Activated CD4-positive, alpha-beta T cell treated with anti-CD3 and anti-CD28 coated beads, Interleukin-2, amount 50 U/mL, for 16 hours (primary cell): ENCODE measurements at places on chromosomes 1 and 21.

DNA sequence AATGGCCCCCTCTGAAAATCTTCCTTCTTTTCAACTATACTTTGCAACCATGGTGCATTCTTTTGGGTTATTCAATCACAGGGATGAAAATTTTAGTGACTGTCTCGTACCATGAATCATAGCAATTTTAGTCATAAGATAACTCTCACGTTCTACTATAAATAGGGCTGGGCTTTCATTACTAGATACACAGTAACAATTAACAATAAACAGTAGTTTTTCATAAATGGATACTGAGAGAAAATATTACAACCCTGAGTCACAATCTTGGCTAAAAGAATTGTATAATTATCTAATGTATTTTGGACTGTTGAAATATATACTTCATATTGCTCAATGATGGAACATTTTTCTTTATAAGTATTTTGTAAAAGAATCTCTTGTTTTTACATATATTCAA is 96.1 kb downstream of the TEX35 start:
- DNase-seq = no peak

DNA sequence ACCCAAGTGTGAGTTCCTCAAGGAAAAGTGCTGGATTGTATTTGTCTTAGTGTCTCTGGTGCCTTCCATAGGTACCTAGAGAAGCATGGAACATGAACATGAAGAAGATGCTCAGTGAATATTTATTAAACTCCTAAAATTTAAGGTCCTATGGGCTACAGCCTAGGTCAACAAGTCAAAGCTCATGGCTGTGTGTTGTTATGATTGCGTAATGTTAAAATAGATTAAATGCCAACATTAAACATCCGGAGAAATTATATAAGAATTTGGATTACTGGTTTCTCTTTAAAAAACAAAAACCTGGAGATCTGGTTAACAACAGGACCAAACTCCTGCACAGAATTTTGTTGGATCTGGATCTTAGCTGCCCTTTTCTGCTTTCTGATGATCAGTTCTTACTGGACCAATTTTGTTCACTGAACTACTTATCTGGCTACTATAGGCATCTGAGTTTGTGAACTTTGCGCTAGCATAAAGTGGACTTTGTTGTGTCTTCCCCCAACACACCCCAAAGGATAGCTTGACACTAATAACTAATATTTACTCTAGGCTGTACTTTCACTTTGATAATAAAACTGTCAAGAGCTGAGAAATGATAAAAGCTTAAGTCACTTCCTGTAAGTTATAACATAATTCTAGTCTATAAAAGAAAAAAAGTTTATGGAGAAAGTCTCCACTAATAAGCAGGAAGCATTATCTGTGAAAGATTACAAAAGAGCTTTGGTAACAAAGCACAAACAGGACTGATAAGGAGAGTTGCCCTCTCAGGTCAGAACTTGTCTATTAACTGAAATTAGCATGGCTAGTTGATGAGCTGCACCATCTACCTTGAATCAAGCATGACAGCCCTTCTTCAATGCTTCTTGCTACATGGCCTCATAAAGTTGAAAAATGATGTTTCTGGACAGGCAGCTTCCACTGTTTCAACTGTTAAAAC is 20.7 kb downstream of the F5 start:
- no peak for DNase-seq

DNA sequence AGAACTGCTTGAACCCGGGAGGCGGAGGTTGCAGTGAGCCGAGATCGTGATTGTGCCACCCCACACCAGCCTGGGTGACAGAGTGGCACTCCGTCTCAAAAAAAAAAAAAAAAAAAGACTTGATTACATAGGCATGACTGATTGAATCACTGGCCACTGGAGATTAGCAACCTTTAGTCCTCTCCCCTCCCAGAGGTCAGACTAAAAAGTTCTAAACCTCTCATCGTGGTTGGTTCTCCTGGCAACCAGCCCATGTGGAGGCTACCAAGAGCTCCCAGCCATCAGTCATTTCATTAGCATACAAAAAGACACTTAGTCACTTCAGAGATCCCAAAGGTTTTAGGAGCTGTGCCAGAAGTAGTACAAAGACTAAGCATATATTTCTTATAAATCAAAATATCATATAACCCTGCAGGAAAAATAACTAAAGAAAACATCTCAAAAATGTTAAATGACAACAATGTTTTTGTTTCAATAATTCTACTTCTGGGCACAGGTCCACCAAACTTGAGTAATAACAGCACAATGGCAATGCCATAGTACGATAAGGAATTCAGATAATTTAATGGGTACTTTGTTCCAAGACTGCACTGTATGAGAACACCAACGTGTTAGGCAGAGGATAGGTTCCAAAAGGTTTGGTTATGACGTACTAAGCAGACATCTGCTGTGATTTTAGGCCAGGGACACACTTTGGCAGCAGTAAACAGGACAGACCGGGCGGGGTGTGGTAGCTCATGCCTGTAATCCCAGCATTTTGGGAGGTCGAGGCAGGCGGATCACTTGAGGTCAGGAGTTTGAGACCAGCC is 18.1 kb downstream of the USP48 start:
- no peak for DNase-seq

GRCh38 chr1:4346131-4346530 is 308.3 kb upstream of the AJAP1 start:
- no peak for DNase-seq

DNA sequence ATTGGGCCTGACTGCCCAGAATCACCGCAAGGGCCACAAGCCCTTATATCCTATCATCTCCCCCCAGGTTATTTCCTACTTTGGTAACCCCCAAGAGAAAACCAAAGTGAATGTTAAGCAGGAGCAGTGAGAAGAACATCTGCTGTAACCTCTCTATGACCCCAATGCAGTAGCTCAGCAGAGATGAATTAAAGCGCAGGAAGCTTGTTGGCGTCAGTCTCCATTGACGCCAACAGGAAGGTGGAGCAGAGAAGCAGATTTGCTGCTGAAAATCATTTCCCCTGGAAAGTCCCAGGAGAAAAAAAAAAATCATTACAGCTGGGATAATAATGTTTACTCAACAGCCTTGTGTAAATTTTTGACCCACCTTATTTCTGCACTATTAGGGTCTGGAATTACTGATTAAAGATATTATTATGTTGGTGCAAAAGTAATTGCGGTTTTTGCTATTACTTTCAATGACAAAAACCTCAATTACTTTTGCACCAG is 33.2 kb upstream of the FAM163A start:
- DNase-seq = no peak

GRCh38 chr1:231423648-231424047 is 1.6 kb upstream of the EGLN1 start:
- no peak for DNase-seq

GRCh38 chr1:69985376-69985775 is 220.0 kb downstream of the LRRC40 start:
- no peak for DNase-seq

DNA sequence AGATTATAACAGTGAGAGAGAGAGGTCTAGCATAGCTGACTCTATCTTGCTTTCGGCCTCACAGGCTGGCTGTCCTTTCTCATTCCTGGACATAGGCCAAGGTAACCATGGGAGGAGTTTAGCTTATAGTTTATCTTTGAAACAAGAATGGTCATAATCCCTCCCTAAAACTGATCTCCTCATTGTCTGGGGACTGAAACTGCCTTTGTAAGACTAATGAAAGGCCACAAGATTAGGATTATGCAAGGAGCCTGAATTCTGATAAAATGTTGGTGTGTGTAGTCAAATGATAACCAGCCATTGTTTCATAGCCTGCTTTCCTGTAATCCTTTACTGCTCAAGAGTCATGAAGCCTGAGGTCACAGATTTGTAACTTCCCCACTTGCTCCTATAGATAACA is 131.9 kb upstream of the LYPLAL1 start:
- no peak for DNase-seq
